Stimulated activated CD4-positive, alpha-beta T cell treated with anti-CD3 and anti-CD28 coated beads, TNF-alpha, amount 100 ng/mL, for 1 hour (primary cell): ENCODE measurements at places on chromosomes 2 and 18.

DNA sequence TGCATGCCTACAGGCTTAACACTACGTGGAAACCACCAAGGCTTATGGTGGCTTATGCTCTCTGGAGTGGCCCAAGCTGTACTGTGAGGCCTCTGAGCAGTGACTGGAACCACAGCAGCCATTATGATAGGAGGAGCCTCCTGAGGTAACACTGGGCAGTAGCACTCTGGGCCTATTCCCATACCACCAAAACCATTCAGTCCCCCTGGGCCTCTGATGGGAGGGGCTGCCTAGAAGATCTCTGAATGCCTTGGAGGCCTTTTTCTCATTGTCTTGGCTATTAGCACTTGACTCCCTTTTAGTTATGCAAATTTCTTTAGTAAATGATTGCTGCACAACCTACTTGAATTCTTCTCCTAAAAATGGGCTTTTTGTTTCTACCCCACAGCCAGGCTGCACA, 985.0 kb downstream of the DPP10 start:
- no peak for DNase-seq

DNA sequence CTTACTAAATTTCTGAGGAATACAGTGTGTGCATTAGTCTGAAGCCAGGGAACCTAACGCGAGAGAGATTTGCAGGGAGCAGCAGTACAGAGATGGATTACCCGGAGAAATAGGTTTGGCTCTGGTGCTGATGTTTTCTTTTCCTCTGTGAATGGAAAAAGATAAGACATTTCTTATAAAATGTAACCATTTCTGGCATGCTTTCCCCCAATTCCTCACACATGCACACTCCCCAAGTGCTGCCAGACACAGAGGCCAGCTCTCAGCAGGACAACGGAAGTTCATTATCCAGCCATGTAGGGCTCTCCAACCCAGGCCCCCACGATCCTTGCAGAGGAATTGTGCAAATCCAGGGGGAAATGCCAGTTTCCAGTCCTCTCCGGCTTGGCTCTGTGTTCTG, 224.5 kb upstream of the MGAT5 start:
- no peak for DNase-seq

DNA sequence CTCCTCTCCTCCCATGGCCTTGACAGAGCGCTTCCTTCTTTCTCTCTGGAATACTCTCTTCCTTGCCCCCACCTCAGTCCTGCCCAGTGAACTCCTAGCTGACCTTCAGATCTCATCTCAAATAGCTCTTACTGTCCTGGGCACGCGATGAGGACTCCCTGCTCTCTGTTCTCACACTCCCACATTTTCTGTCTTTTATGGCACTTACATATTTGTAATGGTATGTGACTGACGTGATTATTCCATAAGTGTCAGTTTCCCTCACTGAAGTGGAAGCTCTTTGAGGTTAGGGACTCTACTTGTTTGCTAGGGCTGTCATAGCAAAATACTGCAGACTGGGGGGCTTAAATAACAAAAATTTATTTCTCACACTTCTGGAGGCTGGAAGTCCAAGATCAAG, 1.7 kb upstream of the DYSF start:
- no peak for DNase-seq

DNA sequence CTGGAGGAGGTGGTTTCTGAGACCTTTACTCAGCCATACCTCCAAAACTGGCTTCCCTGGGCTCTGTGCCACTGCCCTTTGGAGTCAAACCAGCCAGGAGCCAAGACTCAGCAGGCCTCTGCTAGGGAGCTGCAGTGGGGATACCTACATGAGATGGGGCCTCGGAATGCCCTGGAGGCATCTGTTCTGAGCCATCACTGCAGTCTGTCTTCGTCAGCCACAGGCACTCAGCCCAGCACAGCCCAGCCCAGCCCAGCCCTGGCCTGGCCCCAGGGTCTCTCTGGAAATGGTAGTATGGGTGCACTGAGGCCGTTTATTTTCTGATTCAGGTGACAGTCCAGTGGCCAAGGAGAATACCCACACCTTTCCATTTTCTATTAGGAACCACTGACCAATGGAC, 209.8 kb downstream of the CELF4 start:
- no peak for DNase-seq

DNA sequence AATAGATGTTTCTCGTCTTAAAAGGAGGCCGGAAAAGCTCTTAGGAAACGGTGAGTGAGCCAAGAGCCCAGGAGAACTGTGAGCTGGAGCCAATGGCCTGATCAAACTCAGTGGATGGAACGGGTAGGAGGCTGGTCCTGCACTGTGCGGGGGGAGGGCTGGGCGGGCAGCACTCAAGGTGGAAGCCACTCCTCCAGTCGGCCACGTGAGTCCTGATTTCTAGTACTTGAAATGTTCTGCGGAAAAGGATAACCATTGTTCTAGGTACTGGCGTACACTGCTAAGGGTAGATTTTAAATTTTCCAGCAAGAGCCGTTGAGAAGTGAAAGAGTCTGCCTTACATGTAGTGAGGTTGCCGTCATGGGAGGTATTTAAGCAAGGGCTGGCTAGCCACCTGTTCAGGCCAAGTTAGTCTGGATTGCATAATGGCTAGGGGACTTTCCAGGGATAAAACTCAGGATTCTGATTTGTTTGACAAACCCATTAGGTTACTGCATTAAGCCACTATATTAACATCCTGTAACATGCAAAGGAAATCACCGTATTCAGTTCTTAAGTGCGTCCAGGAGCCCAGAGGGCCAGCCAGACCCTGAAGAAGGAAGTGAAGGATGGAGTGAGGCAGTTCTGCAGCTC, 51.3 kb upstream of the ODC1 start:
- no peak for DNase-seq

DNA sequence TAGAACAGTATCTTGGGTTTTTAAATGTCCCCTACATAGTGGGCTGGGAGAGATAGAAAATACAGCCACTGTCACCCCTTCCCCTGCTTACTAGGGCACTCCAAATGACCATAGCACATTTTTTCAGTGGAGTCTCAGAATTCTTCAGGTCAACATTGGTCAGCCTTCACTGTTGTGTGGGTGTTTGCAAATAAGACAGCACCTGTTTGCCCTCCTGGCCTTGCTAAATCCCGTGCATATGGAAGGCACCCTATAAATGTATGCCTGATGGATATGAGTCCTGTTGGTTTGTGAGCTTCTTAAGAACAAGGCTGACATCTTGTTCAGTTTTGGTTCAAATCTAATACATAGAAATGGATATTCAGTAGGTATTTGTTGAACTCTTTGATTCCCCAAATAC, 12.5 kb downstream of the ITGA6 start:
- no peak for DNase-seq

- no peak for DNase-seq
Observed at GRCh38 chr2:195763866-195764265, 106.8 kb downstream of the SLC39A10 start.

DNA sequence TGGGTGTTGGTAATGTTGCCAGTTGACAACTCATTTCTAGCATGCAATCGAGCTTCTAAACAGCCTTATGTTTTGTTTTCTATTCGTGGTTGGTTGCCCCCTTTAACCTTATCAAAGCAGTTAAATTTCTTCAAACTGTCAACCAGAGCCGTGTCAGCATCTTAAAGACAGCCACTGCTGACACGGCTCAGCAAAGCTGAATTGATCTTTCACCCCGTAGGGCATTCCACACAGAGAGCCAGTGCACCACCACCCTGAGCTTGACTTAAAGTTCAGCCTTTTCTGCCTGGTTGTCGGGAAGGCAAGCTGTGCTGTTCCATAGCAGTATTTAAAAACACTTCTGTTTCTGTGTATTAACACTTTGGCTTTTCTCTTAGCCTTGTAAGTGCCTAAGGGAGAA, 355.0 kb upstream of the CHST9 start:
- no peak for DNase-seq

GRCh38 chr2:113304702-113305101, 26.0 kb upstream of the PAX8 start:
- DNase-seq, result no peak

DNA sequence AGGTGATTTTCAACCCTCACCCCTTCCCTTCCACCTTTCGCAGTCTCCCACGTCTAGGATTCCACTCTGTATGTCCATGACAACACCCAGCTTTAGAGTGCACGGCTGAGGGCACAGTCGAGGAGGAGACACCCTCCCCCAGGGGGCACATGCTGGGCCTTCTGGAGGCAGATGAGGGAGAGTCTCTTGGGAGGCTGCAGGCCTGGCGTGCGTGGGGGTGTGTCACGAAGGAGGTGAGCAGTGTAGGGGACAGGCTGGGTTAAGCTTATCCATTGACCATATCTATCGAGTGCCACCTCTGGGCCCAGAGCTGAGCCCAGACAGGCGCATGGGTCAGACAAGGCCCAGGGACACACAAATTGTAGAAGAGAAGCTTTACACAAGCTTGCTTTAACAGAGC, 18.8 kb downstream of the PROC start:
- no peak for DNase-seq

GRCh38 chr18:154151-154550, 4.2 kb upstream of the USP14 start:
- no peak for DNase-seq

GRCh38 chr2:10762651-10763460, 41.4 kb downstream of the ATP6V1C2 start:
- no peak for DNase-seq

- no peak for DNase-seq
Observed at GRCh38 chr18:50656841-50657470, 97.1 kb downstream of the MAPK4 start.

DNA sequence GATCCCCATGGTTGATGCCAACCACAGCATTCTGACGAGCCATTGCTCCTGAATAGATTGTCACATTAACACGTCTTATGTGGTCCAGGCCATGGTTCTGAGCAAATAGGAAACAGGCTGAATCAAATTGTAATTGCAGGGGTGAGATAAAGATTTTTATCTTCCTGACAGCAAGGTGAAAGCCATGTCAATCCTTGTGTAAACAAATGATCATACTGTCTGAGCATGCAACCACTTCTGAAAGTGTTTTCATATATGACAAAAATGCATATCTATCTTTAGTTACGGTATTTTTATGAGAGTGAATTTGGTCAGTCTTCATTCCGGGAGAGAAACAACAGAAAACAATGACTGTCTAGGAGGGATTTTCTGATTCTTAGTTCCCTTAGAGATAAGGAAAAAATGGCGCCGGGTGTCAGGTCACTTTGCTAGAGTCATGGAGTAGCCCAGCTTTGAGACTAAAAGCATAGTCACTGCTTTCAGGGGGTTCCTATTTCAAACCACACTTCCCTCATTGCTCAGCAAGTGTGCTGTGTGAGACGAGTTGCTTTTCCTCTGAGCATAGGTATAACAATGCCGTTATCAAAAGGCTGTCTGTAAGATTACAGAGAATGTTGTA, 958.9 kb downstream of the DCDC2C start:
- DNase-seq, result no peak

- DNase-seq, result no peak
Observed at GRCh38 chr18:11512096-11513025, 97.0 kb upstream of the SLC35G4 start.
